A375 (cell line): ENCODE measurements at places on chromosomes 1 and 21. TPM values are rescaled to one million over a fixed set of nuclear protein-coding genes. Genes with fewer than 3 reads are reported as not detected.

The OR2T35 gene
- not detected in 2 replicates for total RNA-seq

The LRRC53 gene
- total RNA-seq, result 0.08 TPM in 1 of 2 replicates, not detected in the other

The GNG4 gene
- total RNA-seq, result 16.3 and 23.9 TPM in 2 replicates

The NTMT2 gene
- not detected in 2 replicates for total RNA-seq

The SMIM1 gene
- total RNA-seq, result not detected in 2 replicates

The VSIG8 gene
- total RNA-seq, result not detected in 2 replicates

The GNAT2 gene
- total RNA-seq, result 0.34 TPM in 1 of 2 replicates, not detected in the other

The GBP2 gene
- 16.2 and 22.2 TPM in 2 replicates for total RNA-seq

The ANKRD35 gene
- not detected in 2 replicates for total RNA-seq

The INTS7 gene
- total RNA-seq, result 24.1 and 28.3 TPM in 2 replicates

The ZNHIT6 gene
- 8.7 and 8.9 TPM in 2 replicates for total RNA-seq

The WNT2B gene
- 1.0 and 1.6 TPM in 2 replicates for total RNA-seq

The CFHR3 gene
- total RNA-seq, result 0.19 and 0.93 TPM in 2 replicates

The DMBX1 gene
- total RNA-seq, result 0.19 TPM in 1 of 2 replicates, not detected in the other

The HES3 gene
- total RNA-seq, result not detected in 2 replicates

The FAM163A gene
- 0.08 TPM in 1 of 2 replicates, not detected in the other for total RNA-seq

The KRTAP19-3 gene
- total RNA-seq, result not detected in 2 replicates

The HMGCL gene
- 25.2 and 31.2 TPM in 2 replicates for total RNA-seq

The ARHGAP29 gene
- total RNA-seq, result 20.2 and 24.3 TPM in 2 replicates

The NCSTN gene
- total RNA-seq, result 69.7 and 76.8 TPM in 2 replicates
